ENCODE measurements at places on chromosomes 3 and 15. TPM values are rescaled to one million over a fixed set of nuclear protein-coding genes. Genes with fewer than 3 reads are reported as not detected.

WWTR1 gene
- total RNA-seq: 96.4 TPM

- peak within 1 kb of the TSS; percentile 6 for H3K27ac ChIP-seq
- H3K4me3 ChIP-seq: peak within 1 kb of the TSS; percentile 17
- H3K4me1 ChIP-seq: peaks cover 3% of the 10 kb centered on the region
- no peaks in the 10 kb centered on the region for H3K27me3 ChIP-seq
- H3K36me3 ChIP-seq: no peaks in the 10 kb centered on the region
These were observed at the start of gene SAMMSON for GRCh38 chr3:69999140-70000027. SAMMSON (plus strand) TSS chr3:69999733.

RETNLB gene
- total RNA-seq: not detected

GHSR gene
- not detected for total RNA-seq

DNA sequence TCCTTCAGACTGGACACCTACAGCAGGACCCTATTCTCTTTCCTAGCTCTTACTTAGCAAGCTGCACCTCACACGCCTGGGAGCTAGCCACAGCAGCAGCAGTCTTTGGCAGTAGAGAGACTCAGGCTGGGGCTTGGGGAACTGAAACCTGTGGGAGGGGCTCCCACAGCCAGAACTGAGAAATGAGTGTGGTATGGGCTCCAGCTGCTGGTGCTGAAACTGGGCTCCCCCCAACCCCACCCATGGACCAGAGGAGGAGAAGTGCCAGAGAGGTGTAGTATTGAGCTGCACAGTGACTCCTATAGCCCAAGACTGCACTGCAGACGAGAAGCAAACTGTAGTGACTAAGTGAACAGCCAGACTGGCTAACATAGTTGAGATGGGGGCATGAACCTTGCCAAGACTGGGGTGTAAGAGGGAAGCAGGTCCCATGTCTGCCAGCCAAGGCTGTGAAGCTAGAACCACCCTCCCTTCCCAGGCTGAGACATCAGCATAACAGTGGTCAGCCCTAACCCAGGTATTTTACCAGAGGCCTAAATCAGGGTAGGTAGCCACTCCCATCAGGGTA is 62.5 kb downstream of the MYO5A start:
- H3K4me1 ChIP-seq: no peaks in the 10 kb centered on the region
- H3K36me3 ChIP-seq: no peaks in the 10 kb centered on the region
- DNase-seq: no peak
- no peak overlapping the region for H3K27ac ChIP-seq
- no peak overlapping the region for H3K4me3 ChIP-seq

DNA sequence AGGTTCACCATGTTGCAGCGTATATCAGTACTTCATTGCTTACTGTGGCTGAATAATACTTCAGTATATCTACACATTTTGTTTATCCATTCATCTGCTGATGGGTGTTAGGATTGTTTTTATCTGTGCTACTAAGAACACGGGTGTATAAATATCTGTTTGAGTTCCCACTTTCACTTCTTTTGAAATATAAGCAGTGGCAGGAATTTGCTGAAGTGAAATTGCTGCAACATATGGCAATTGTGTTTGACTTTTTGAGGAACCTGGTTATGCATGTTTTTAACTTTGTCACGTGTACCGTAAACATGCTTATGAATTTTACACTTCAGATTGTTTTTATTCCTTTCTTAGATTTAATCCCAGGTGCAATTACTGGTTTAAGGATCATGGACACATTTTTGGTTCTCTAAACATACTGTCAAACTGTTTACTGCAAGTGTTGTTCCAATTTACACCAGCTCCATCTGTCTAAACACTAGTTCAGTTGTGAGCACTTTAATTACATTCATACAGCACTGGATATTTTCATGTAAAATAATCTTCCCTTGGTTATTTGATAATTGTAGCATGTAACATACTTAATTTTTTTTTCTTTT is 23.1 kb downstream of the TRAK1 start:
- H3K4me1 ChIP-seq: peaks cover 2% of the 10 kb centered on the region
- no peak overlapping the region for H3K27ac ChIP-seq
- DNase-seq: no peak
- no peaks in the 10 kb centered on the region for H3K36me3 ChIP-seq
- no peak overlapping the region for H3K4me3 ChIP-seq

DNA sequence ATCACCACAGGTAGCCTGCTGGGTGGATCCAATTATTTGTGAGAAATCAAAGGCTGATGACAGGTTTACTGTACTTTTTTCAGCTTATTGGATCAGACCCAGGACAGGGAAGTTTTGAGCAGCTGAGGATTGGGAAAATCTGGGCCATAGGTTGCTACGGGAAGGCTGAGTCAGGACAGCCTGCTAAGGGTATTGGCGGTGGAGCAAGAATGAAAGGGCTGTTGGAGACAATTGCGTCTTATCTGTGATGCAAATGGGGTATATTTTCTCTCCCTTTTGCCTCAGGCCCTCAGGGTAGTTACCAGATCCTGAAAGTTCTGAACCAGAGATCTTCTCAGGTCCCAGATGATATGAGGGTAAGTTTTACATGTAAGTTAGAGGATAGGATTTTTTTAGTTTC is 317.7 kb downstream of the EDEM1 start:
- H3K4me3 ChIP-seq: no peak overlapping the region
- DNase-seq: no peak
- no peaks in the 10 kb centered on the region for H3K4me1 ChIP-seq
- H3K27ac ChIP-seq: no peak overlapping the region

LRRC28 gene
- 23.9 TPM for total RNA-seq

COMMD2 gene
- total RNA-seq: 37.6 TPM

DNA sequence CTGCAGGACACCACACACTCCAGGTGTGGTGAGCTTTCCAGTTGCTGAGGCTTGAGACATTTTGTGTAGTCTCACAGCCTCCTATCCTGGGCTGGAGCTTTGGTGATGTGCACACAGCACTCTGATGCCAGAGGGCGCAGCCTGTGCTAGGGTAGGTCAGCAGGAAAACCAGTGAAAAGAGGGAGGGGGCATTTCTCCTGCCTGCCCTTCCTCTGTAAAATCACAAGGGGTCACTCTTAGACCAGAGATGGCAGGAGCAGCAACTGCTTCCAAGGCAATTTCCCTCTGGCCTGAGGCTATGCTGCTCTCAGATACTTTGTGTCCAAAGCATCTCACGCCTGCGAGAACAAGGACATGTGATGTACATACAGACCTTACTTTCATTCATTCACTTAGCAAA is 16.5 kb upstream of the MUSTN1 start:
- no peak overlapping the region for H3K27ac ChIP-seq
- H3K36me3 ChIP-seq: no peaks in the 10 kb centered on the region
- H3K4me1 ChIP-seq: no peaks in the 10 kb centered on the region
- no peak for DNase-seq
- no peak overlapping the region for H3K4me3 ChIP-seq
- H3K27me3 ChIP-seq: no peaks in the 10 kb centered on the region

- peaks cover 4% of the 10 kb centered on the region for H3K4me1 ChIP-seq
- peak overlapping the region; percentile 80 for H3K27ac ChIP-seq
- no peaks in the 10 kb centered on the region for H3K27me3 ChIP-seq
These were observed 4.8 kb downstream of the UBE2E1 start for GRCh38 chr3:23810343-23811184.

GRCh38 chr3:140148824-140149390 is 213.9 kb downstream of the CLSTN2 start:
- no peak overlapping the region for H3K4me3 ChIP-seq
- peaks cover 1% of the 10 kb centered on the region for H3K4me1 ChIP-seq
- no peaks in the 10 kb centered on the region for H3K27me3 ChIP-seq
- no peak for DNase-seq
- no peaks in the 10 kb centered on the region for H3K36me3 ChIP-seq

NUP210 gene
- total RNA-seq: 3.4 TPM

DNA sequence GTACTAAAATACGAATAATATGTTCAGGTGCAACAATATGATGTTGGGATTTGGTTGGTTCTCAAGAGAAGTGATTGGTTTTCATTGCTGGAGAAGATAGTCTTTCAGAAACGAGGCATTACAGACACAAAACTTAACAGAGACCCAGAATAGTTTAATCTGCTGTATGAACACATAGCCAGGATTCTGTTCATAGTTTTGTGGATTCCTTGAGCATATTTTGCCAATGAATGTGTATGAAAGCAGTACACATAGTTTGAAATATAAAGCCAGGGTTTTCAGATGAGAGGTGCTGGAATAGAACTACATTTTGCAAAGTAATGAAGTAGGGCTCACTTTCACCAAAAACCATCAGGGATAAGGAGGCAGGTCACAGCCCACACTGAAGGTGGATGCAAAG is 5.7 kb upstream of the MCTP2 start:
- H3K27me3 ChIP-seq: no peaks in the 10 kb centered on the region
- DNase-seq: no peak
- H3K27ac ChIP-seq: no peak overlapping the region
- H3K36me3 ChIP-seq: no peaks in the 10 kb centered on the region
- H3K4me3 ChIP-seq: no peak overlapping the region

GRCh38 chr3:61564395-61565059 is 3.2 kb downstream of the PTPRG start:
- peak overlapping the region; percentile 62 for H3K4me3 ChIP-seq
- no peaks in the 10 kb centered on the region for H3K36me3 ChIP-seq
- no peak overlapping the region for H3K27ac ChIP-seq
- peak; percentile 90 for DNase-seq
- H3K27me3 ChIP-seq: no peaks in the 10 kb centered on the region

THOC7 gene
- 50.6 TPM for total RNA-seq

GRCh38 chr15:41401904-41402267 is 410 bp downstream of the NDUFAF1 start:
- H3K4me1 ChIP-seq: peaks cover 5% of the 10 kb centered on the region
- H3K27me3 ChIP-seq: no peaks in the 10 kb centered on the region
- H3K4me3 ChIP-seq: peak overlapping the region; percentile 94
- H3K36me3 ChIP-seq: no peaks in the 10 kb centered on the region

DNA sequence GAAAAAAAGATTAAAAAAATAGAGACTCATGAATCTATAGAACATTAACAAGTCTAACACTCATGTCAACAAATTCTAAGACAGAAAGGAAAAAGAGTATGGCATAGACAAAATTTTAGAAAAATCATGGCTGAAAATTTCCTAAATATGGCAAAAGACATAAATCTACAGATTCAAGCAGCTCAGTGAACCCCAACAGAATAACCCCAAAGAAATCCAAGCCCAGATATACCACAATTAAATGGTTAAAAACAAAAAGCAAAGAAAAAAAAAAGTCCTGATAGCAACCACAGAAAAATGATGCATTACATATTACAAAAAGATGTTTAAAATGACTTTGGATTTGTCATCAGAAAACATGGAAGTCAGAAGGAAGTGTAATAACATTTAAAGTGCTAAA is 75.6 kb downstream of the AQR start:
- no peaks in the 10 kb centered on the region for H3K27me3 ChIP-seq
- no peaks in the 10 kb centered on the region for H3K36me3 ChIP-seq
- H3K4me1 ChIP-seq: no peaks in the 10 kb centered on the region
- DNase-seq: no peak

- no peaks in the 10 kb centered on the region for H3K27me3 ChIP-seq
- no peak overlapping the region for H3K4me3 ChIP-seq
- H3K27ac ChIP-seq: no peak overlapping the region
- H3K36me3 ChIP-seq: no peaks in the 10 kb centered on the region
- H3K4me1 ChIP-seq: no peaks in the 10 kb centered on the region
- DNase-seq: no peak
These were observed 32.6 kb upstream of the PCSK6 start for GRCh38 chr15:101522091-101522490.

GRCh38 chr3:42504334-42505127 is 2.1 kb downstream of the VIPR1 start:
- no peak for DNase-seq
- no peaks in the 10 kb centered on the region for H3K36me3 ChIP-seq
- peaks cover 2% of the 10 kb centered on the region for H3K4me1 ChIP-seq
- H3K4me3 ChIP-seq: no peak overlapping the region

DNA sequence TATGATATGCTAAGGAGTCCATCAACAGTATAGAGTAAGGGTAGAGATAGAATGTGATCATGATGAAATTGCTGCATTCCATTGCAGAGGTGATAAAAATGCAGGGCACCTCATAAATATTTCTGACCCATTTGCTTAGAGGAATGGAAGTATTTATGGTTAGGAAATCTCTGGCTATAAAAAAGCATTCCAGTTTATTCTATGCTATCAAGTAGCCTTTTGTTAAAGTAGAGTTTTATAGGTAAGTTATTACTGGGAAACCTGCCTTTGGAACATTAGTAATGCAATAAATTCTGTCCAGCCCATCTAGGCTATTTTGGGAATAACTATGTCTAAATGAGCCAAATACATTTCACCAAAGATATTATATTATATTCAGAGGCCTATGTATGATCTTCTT is 19.8 kb upstream of the STRIT1 start:
- H3K36me3 ChIP-seq: no peaks in the 10 kb centered on the region
- no peak for DNase-seq
- no peak overlapping the region for H3K27ac ChIP-seq
- no peak overlapping the region for H3K4me3 ChIP-seq
- no peaks in the 10 kb centered on the region for H3K4me1 ChIP-seq

- no peaks in the 10 kb centered on the region for H3K4me1 ChIP-seq
- no peak for DNase-seq
- H3K27ac ChIP-seq: no peak overlapping the region
- H3K27me3 ChIP-seq: no peaks in the 10 kb centered on the region
These were observed 14.9 kb downstream of the SERPINI1 start for GRCh38 chr3:167750272-167750971.

- H3K4me1 ChIP-seq: no peaks in the 10 kb centered on the region
- H3K4me3 ChIP-seq: no peak overlapping the region
- H3K27me3 ChIP-seq: no peaks in the 10 kb centered on the region
These were observed 24.0 kb downstream of the GOLIM4 start for GRCh38 chr3:168071591-168072322.

- no peaks in the 10 kb centered on the region for H3K36me3 ChIP-seq
- H3K4me1 ChIP-seq: no peaks in the 10 kb centered on the region
- DNase-seq: peak; percentile 52
- peak overlapping the region; percentile 49 for H3K4me3 ChIP-seq
These were observed 559 bp upstream of the LRRN1 start for GRCh38 chr3:3798631-3799113.

DNA sequence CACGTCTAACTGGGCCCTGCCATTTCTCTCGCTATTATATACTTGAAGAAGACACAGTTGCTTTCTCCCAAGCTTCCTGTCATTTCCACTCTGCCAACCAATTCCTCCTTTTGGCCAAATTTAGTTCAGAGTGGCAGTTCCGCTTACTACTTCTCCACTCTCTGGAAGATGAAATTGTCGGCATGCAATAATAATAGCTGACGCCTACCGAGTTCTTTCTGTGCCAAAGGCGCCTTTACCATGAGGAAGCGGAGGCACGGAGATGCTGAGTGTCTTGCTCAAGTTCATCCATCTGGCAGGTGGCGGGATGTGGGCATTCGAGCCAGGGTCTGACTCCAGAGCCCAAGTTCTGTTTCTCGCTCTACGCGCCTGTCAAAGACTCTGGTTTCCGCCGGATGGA is 14.6 kb upstream of the NRROS start:
- H3K4me3 ChIP-seq: no peak overlapping the region
- H3K4me1 ChIP-seq: no peaks in the 10 kb centered on the region
- DNase-seq: no peak
- H3K27me3 ChIP-seq: no peaks in the 10 kb centered on the region
- H3K36me3 ChIP-seq: no peaks in the 10 kb centered on the region
- no peak overlapping the region for H3K27ac ChIP-seq

- DNase-seq: no peak
- H3K36me3 ChIP-seq: no peaks in the 10 kb centered on the region
- peaks cover 4% of the 10 kb centered on the region for H3K4me1 ChIP-seq
- no peak overlapping the region for H3K4me3 ChIP-seq
These were observed 4.6 kb upstream of the TM4SF1 start for GRCh38 chr3:149382101-149382467.
